ENCODE measurements at places on chromosomes 1 and 21.

DNA sequence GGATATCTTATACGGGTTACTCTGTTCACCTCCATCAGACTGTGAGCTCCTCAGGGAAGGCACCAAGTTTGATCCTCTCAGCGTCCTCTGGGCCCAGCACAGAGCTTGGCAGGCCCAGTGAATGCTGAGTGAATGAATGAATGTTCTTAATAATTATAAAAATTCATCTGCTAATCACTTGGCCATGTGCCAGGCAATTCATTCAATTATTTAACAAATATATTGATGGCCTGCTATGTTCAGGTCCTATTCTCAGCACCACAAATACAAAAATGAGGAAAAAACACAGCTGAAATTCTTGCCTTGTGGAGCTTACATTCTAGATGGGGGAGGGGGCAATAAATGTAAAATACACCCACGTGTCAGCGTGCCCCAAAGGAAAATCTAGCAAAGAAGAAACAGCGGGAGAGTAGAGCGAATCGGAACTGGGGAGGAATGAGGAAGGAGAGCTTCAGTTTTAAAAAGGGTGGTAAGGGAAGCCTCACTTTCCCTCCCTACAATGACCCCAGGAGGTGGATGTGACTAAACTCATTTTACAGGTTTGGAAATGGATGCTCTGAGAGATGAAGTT, 15.8 kb downstream of the CDCP2 start:
- no peak for DNase-seq

- DNase-seq = no peak
Observed at GRCh38 chr1:234668577-234668955, 58.6 kb upstream of the IRF2BP2 start.

- DNase-seq = no peak
Observed at GRCh38 chr1:182720463-182720862, 36.1 kb upstream of the RGS8 start.

GRCh38 chr1:160795951-160796383, at the start of gene LY9:
LY9 (plus strand) TSS chr1:160796174; CDS start chr1:160796188, 14 bp downstream.
- DNase-seq = no peak

- DNase-seq = no peak
Observed at GRCh38 chr1:19169642-19170041, 40.4 kb downstream of the UBR4 start.

DNA sequence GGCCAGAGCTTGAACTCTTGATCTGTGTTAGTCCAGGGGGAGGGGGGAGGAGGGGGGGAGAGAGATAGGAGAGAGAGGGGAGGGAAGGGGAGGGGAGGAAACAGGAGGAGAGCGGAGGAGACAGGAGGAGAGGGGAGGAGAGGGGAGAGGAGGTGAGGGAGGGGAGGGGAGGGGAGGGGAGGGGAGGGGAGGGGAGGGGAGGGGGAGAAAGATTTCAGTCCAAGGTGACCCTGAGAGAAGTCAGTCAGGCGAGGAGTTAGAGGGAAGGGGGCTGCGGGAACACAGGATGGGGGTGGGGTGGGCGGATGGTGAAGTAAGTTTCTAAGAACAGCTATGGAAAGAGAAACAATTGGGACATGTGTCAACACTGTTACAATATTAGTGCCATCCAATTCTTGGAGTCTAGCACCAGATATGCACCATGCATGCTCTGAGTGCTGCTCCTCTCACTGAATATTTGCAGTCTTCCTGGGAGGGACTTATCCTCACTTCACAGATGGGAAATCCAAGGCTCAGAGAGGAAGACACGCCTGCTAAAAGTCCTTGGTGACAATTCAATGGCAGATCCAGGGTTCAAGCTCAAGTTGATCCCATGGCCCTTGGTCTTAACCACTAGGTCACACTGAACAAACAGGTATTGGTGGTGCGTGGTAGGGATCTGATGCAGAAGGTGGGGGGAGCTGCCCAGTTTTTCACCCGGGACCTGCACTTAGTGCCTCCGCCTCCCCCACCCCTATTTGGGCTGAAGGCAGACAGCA, 42.5 kb upstream of the ECE1 start:
- DNase-seq = no peak

DNA sequence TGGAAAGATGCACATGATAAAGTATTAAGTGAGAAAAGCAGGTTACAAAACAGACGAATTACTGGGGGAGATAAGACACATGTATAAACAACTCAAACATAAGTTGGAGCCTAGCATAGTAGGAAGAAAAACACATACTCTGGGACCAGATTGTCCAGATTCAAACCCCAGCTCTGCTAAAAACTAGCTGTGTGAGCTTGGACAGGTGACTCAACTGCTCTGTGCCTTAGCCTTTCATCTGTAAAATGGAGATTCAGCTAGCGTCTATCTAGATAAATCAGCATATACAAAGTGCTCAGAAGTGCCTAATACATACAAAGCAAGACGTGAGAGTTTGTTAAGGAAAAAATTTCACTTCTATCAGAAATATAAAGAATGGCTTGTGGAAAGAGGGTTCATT, 254.0 kb upstream of the POU3F1 start:
- DNase-seq = no peak

DNA sequence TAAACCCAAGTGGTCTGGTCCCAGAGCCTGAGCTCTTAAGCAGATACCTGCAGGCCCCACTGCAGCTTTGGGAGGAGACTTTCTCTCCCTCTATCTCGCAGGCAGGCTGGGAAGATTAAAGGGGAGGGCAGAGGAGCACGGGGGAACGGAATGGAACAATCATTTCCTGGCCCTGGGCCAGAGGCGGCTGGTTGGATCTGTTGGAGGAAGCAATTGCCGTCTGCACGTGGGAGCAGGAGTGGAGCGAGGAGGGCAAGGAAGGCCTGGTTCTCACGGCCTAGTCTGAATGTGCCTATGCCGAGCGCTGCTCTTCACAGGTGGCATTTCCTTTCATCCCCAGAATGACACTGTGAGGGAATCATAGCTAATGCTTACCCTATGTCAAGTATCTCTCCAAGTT, 23.7 kb downstream of the NKAIN1 start:
- peak; percentile 84 for DNase-seq

DNA sequence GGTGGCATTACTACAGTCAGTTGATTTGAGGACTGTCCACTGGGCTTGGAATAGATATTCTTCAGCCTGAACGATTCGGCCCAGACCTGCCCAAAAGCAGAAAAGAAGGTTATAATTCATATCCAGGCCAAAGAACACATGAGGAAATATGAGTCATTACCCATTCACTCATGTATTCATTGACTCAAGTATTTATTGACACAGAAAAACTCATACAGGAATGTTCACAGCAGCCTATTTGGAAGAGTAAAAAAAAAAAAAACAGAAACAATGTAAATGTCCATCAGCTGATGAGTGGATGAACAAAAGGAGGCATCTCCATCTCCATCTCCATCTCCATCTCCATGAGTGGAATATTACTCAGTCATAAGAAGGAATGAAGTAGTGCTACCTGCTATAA, 15.9 kb downstream of the ZMYND12 start:
- no peak for DNase-seq

- no peak for DNase-seq
Observed at GRCh38 chr1:184656221-184656620, 98.4 kb downstream of the EDEM3 start.

- no peak for DNase-seq
Observed at GRCh38 chr1:64514197-64514765, 44.4 kb downstream of the CACHD1 start.

DNA sequence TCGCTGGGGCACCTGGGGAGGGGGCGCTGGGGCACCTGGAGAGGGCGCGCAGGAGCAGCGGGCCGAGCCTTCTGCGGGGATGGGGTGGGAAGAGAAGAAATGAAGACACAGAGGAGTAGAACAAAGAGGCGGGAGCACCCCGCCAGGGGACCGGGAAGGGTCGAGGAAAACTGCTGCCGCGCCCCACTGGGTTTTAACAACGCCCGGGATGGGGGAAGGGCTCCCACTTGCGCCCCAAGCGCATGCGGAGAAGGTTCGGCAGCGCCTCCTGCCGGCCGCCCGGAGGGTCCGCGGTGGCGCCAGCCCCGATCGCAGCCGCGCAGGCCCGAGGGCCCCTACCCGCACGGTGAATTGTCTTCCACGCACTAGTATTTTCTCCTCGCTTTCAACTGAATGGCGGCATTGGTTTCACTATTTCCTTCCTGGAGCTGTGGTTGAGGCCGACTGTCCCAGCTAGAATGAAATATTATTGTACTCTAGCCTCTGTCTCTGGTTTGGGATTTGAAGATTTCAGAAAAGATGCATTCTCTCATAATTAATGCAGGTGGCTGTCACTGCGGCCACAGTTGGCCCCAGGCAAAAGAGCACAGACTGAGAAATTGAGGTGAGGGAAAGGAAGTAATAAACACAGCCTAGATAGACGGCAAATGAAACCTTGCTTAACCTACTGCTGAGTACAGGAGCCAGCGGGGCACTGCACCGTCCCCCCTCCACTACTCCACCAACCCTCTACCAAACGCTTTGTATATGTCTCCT, 57.3 kb downstream of the MAB21L3 start:
- DNase-seq = peak; percentile 88

DNA sequence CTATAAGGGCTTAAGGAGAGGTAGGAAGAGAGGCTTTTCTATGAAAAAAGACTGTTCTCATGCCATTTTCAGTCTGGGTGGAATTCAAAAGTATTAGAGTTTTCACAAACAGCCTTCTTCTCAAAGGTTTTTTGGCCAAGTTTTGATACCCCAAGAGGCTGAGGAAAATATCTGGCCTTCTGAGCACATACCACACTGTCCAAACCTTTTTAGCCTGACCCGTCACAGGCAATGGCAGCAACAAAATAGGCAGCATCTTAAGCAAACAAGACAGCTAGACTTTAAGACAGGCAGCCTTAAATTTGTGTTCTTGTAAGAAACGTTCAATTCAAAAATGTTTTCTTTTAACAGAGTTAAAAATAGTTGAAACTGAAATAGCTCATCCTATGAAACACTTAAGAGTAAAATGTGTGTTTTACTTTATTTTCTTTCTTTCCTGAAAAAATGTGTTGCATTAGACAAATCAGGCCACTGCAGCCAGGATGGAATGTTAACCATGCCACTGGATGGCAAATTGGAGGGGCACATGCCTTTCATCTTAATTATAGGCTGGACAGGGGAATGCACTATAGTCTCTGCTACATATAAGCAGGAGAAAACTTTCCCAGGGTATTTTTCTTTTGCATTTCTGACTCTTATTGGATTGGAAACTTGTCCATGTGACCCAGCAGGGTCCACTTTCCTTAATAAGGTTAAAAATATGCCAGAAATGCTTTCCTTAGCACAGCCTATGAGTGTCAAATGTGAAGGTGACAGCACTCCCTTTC, 315.0 kb downstream of the TGFB2 start:
- DNase-seq = no peak

DNA sequence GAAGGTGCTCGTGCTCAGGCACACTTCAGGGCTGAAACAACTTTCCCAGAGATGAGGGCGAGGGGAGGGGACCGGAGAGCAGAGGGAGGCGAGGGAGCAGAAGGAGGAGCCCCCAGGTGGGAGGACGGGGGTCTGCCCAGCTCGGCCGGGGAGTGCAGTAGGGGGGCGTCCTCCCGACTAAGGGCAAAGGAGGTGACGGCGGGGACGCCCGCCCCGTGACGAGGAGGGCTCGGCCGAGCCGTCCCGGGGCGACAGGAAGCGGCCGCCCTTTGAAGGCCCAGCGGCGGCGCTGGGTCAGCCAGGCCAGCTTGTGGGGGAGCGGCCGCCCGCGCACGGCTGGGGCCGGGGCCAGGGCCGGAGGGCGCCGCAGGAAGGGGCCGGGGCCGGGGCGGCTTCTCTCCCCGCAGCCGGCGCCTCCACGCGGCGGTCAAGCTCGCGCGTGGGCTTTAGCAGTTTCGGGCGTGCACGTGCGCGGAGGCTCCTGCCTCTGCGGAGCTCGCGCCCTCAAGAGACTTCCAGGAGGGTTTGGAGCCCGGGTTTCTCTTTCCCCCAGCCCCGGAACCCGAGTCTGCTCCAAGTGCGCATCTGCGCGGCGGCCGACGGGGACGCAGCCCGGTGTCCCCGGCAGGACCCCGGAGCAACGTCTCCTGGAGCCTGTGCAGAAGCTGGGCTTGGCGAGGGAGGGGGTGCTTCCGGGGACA, 100.8 kb upstream of the SLC45A1 start:
- no peak for DNase-seq

DNA sequence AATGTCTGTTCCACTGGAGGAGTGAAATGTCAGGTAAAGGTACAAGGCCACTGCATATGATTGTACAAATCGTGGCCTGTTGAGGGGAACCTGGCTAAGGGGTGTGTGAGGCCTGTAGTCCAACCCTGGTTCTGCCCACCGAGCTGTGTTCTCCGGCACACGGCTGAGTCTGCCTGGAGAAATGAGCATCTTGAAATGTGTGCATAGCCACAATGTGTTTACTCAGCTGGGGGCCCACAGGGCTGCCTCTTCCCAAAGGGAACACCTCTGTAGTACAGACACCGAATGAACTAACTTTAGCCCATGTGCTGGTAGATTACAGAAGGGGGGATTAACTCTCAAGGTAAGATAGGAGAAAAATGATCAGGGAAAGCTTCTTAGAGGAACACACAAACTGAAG, 30.2 kb downstream of the AK4 start:
- no peak for DNase-seq

GRCh38 chr1:58104960-58105359, 441.6 kb downstream of the OMA1 start:
- DNase-seq = no peak

- DNase-seq = no peak
Observed at GRCh38 chr1:107138767-107139445, 1.9 kb upstream of the NTNG1 start.

DNA sequence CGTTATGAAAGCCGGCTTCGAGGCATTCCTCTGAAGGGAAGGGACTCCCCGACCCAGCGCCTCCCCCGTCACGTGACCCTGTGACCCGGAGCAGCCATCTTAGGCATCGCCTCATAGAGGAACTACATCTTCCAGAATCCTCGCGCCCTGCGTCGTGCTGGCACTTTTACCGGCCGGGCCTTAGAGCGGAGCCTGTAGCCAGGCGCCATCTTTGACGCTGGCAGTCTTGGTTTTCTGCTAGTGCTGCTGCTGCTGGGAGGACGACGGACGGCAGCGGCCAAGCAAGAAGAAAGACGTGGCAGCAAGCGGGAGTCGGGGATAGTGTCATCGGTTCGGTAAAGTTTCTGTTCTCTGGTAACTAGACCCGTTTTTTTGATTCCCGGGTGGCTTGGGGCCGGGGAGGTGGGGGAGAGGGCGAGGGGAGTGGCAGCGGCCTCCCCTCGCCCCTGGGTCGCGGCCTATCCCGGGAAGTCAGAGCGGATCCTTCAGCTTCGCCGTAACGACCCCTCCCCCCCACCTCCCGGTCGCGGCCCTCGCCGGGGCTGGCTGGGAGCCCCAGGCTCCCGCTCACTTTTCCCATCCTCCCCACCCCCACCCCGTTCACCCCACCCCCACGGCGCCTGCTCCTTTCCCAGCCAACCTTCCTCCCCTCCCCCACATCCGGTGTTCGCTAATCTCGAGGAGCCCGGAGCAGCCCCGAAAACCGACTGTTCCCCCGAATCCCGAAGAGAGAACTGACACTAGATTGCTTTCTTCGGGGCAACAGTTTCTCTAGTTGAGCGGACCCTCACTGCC, at the start of the genes ZBED6 and ZC3H11A:
Gene ZBED6, plus strand, starts transcription at position 183 of the 795 bp plus-strand sequence. CDS start 1,900 bp downstream, outside the sequence.
Gene ZC3H11A, plus strand, starts transcription at position 183 of the 795 bp plus-strand sequence. CDS start 21,448 bp downstream, outside the sequence.
- peak; percentile 98 for DNase-seq

GRCh38 chr1:198156111-198156744, 570 bp upstream of the NEK7 start:
- DNase-seq = no peak

GRCh38 chr1:205669341-205670149, 10.8 kb downstream of the SLC45A3 start:
- no peak for DNase-seq
